ENCODE measurements at places on chromosomes 7 and 10. TPM values are rescaled to one million over a fixed set of nuclear protein-coding genes. Genes with fewer than 3 reads are reported as not detected.

GRCh38 chr10:31884386-31884785 is 44.2 kb downstream of the ARHGAP12 start:
- H3K27ac ChIP-seq = no peak overlapping the region
- H3K27me3 ChIP-seq = no peaks in the 10 kb centered on the region
- DNase-seq = no peak
- H3K36me3 ChIP-seq = no peaks in the 10 kb centered on the region

- no peaks in the 10 kb centered on the region for H3K27me3 ChIP-seq
- DNase-seq = no peak
- no peak overlapping the region for H3K27ac ChIP-seq
- no peak overlapping the region for H3K4me3 ChIP-seq
- H3K4me1 ChIP-seq = no peaks in the 10 kb centered on the region
- no peaks in the 10 kb centered on the region for H3K36me3 ChIP-seq
These were observed 133.7 kb upstream of the SEMA3E start for GRCh38 chr7:83782628-83783027.

- peak overlapping the region; percentile 44 for H3K4me3 ChIP-seq
- no peaks in the 10 kb centered on the region for H3K27me3 ChIP-seq
- peak; percentile 54 for DNase-seq
- H3K27ac ChIP-seq = peak overlapping the region; percentile 79
These were observed 621 bp upstream of the FAM13C start for GRCh38 chr10:59362959-59363381.

GRCh38 chr10:29482591-29483431 is 152.0 kb downstream of the SVIL start:
- H3K4me1 ChIP-seq = no peaks in the 10 kb centered on the region
- no peak overlapping the region for H3K27ac ChIP-seq
- no peak overlapping the region for H3K4me3 ChIP-seq
- no peak for DNase-seq

GRCh38 chr10:89248990-89249389 is 2.6 kb downstream of the LIPA start:
- no peak overlapping the region for H3K27ac ChIP-seq
- H3K27me3 ChIP-seq = no peaks in the 10 kb centered on the region
- no peaks in the 10 kb centered on the region for H3K36me3 ChIP-seq

- H3K36me3 ChIP-seq = no peaks in the 10 kb centered on the region
- H3K27me3 ChIP-seq = no peaks in the 10 kb centered on the region
- H3K4me3 ChIP-seq = no peak overlapping the region
- H3K4me1 ChIP-seq = peaks cover 10% of the 10 kb centered on the region
- no peak for DNase-seq
These were observed 82.3 kb downstream of the DAGLB start for GRCh38 chr7:6365451-6365850.

GRCh38 chr10:71772832-71773220 is 494 bp downstream of the VSIR start:
- H3K4me3 ChIP-seq = peak overlapping the region; percentile 68
- H3K36me3 ChIP-seq = peaks cover 11% of the 10 kb centered on the region
- peaks cover 28% of the 10 kb centered on the region for H3K4me1 ChIP-seq
- H3K27ac ChIP-seq = peak overlapping the region; percentile 92
- H3K27me3 ChIP-seq = no peaks in the 10 kb centered on the region

- H3K27ac ChIP-seq = no peak overlapping the region
- no peaks in the 10 kb centered on the region for H3K4me1 ChIP-seq
- no peaks in the 10 kb centered on the region for H3K27me3 ChIP-seq
- no peak for DNase-seq
- no peaks in the 10 kb centered on the region for H3K36me3 ChIP-seq
- H3K4me3 ChIP-seq = no peak overlapping the region
These were observed 152.0 kb downstream of the ZNF22 start for GRCh38 chr10:45152726-45153125.

- H3K4me3 ChIP-seq = peak overlapping the region; percentile 33
- no peaks in the 10 kb centered on the region for H3K36me3 ChIP-seq
- peaks cover 19% of the 10 kb centered on the region for H3K4me1 ChIP-seq
These were observed 701 bp upstream of the GBX1 start for GRCh38 chr7:151168003-151168786.

GRCh38 chr10:74234569-74234968 is 83.5 kb downstream of the ADK start:
- DNase-seq = no peak
- H3K27me3 ChIP-seq = no peaks in the 10 kb centered on the region
- no peak overlapping the region for H3K4me3 ChIP-seq
- H3K27ac ChIP-seq = no peak overlapping the region
- H3K4me1 ChIP-seq = peaks cover 21% of the 10 kb centered on the region

DNA sequence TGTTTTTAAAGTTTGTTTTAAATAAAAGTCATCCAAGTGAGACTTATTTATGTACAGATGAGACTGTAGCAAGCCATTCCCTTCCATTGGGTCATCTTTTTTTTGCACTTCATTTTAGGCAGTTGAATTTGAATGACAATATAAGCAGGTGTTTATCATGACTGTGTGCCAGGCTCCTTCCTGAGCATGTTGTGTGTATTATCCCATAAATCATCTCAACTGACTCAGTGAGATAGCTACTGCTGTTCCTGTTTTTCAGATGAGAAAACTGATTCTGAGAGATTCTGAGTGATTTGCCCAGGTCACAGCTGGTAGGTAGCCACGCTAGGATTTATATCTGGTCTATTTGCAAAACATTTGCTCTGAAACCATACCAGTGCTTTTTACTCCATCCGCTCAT is 11.7 kb downstream of the TMEM254 start:
- H3K27me3 ChIP-seq = no peaks in the 10 kb centered on the region
- no peak for DNase-seq
- no peaks in the 10 kb centered on the region for H3K36me3 ChIP-seq
- no peak overlapping the region for H3K4me3 ChIP-seq
- H3K4me1 ChIP-seq = no peaks in the 10 kb centered on the region

GRCh38 chr7:37311355-37311754 is 137.3 kb downstream of the ELMO1 start:
- H3K27me3 ChIP-seq = no peaks in the 10 kb centered on the region
- no peaks in the 10 kb centered on the region for H3K36me3 ChIP-seq
- peak overlapping the region; percentile 29 for H3K27ac ChIP-seq
- H3K4me3 ChIP-seq = no peak overlapping the region

DNA sequence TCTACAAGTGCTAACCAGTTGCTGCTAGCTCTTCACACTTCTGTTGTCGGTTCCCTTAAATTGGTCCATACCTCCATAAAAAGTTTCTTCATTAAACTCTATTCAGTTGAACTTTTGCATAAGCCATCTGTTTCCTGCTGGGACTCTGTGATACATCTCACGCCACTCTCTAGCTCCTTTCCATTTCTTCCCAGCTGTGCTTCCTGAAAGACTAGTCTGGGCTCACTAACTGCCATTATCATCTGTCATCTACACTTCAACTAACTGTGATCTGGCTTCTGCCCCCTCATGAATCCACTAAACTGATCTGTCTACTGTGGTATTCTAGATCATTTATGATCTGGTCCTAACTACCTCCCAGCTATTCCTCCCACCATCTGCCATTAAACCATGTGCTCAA is 78.3 kb downstream of the ELAPOR2 start:
- no peaks in the 10 kb centered on the region for H3K27me3 ChIP-seq
- no peak overlapping the region for H3K27ac ChIP-seq

- peak overlapping the region; percentile 31 for H3K4me3 ChIP-seq
- no peaks in the 10 kb centered on the region for H3K36me3 ChIP-seq
- H3K27me3 ChIP-seq = no peaks in the 10 kb centered on the region
- H3K27ac ChIP-seq = peak overlapping the region; percentile 96
- peaks cover 39% of the 10 kb centered on the region for H3K4me1 ChIP-seq
These were observed 651 bp upstream of the SKAP2 start for GRCh38 chr7:26865094-26865388.

GRCh38 chr10:48464871-48465736 is 139.8 kb downstream of the ARHGAP22 start:
- H3K4me1 ChIP-seq = no peaks in the 10 kb centered on the region
- H3K27me3 ChIP-seq = peaks cover 5% of the 10 kb centered on the region
- no peak overlapping the region for H3K27ac ChIP-seq
- H3K36me3 ChIP-seq = no peaks in the 10 kb centered on the region
- no peak for DNase-seq

GRCh38 chr7:116242759-116243158 is 32.4 kb downstream of the TES start:
- no peak overlapping the region for H3K4me3 ChIP-seq
- no peaks in the 10 kb centered on the region for H3K27me3 ChIP-seq
- H3K36me3 ChIP-seq = no peaks in the 10 kb centered on the region
- no peak overlapping the region for H3K27ac ChIP-seq

- no peak overlapping the region for H3K4me3 ChIP-seq
- no peaks in the 10 kb centered on the region for H3K27me3 ChIP-seq
- no peaks in the 10 kb centered on the region for H3K36me3 ChIP-seq
- no peak overlapping the region for H3K27ac ChIP-seq
- H3K4me1 ChIP-seq = no peaks in the 10 kb centered on the region
- DNase-seq = no peak
These were observed 264.0 kb upstream of the NEBL start for GRCh38 chr10:21161090-21161625.

- no peaks in the 10 kb centered on the region for H3K27me3 ChIP-seq
- no peak for DNase-seq
- no peaks in the 10 kb centered on the region for H3K36me3 ChIP-seq
- no peak overlapping the region for H3K27ac ChIP-seq
These were observed 75.1 kb downstream of the SHOC2 start for GRCh38 chr10:110994406-110995086.

DNA sequence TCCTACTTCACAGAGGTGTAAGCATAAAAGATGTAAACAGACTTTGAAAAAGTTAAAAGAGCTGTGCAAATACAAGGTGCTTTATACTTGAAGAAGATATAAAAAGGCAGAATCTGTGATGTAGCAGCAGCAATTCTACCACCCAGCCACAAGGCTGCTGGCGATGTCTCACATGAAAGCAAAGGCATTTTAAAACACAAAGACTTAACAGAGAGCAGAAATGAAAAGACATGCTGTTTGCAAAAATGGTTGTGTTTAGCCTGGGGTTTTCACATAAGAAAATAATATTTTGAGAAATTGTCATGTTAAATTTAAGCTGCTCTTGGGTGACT is 85.5 kb upstream of the ZNF800 start:
- H3K27me3 ChIP-seq = peaks cover 5% of the 10 kb centered on the region
- no peak overlapping the region for H3K27ac ChIP-seq
- H3K4me3 ChIP-seq = no peak overlapping the region
- no peak for DNase-seq
- no peaks in the 10 kb centered on the region for H3K4me1 ChIP-seq
- H3K36me3 ChIP-seq = no peaks in the 10 kb centered on the region

GRCh38 chr10:52353960-52354394 is 39.9 kb downstream of the DKK1 start:
- no peak for DNase-seq
- H3K27ac ChIP-seq = no peak overlapping the region
- no peak overlapping the region for H3K4me3 ChIP-seq
- no peaks in the 10 kb centered on the region for H3K4me1 ChIP-seq
- no peaks in the 10 kb centered on the region for H3K27me3 ChIP-seq

DNA sequence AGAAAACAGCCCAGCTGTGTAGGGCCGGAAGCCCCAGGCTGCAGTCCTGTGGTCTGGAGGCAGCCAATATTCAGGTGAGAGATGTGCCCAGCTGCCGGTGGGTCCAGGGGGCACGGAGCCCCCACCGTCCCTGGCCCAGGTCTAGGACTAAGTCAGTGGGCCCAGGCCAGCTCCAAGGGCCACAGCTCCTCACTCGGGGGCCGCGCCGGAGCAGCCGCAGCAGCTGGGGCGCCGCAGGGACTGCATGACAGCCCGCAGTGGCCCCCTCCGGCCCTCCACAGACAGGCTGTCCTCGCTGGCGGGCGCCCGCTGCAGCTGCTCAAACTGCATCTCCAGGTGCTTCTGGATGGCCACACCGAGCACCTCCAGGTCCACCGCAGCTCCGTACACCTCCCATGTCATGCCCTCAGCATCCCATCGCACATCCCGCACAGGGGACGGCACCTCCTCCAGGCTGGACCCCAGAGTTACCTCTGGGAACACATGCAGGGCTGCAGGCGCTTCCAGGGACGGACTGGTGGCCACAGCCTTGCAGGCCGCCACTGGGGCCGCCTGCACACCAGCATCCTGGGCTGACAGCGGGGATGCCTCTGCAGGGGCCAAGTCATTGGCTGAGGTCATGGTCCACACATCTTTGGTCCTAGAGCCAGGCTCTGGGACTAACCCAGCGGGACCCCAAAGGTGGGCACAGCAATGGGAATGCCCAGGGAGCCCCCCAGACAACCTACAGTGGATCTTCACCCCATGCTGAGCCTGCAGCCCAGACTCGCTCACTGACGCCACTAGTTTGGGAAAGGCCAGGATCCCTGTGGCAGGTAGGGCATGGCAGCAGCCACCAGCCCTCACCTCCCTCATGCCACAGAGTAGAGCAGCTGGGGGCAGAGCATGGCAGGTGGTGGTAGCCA is 7.0 kb downstream of the GPRIN2 start:
- peak; percentile 86 for DNase-seq
- no peak overlapping the region for H3K27ac ChIP-seq
- H3K4me1 ChIP-seq = no peaks in the 10 kb centered on the region
- H3K4me3 ChIP-seq = no peak overlapping the region
- H3K36me3 ChIP-seq = no peaks in the 10 kb centered on the region

DNA sequence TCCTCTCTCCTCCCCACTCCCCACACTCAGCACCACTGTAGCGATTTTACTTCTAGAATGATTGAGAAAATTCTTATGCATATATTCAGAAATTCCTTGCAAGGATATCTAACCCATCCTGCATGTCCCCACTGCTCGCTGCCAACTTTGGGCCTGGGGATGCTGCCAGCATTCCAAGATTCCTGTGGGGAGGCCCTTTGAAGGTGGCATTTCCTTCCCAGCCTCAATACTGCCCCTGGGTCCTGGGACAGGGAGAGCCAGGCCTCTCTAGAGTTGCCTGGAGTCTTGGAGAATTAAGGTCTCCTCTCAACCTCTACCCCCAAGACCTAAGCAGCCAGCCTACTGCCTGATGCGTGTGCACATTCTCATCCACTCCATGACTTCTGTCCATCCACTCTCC is 303.5 kb downstream of the NEBL start:
- no peak overlapping the region for H3K27ac ChIP-seq
- no peaks in the 10 kb centered on the region for H3K36me3 ChIP-seq
- H3K4me3 ChIP-seq = no peak overlapping the region

DNA sequence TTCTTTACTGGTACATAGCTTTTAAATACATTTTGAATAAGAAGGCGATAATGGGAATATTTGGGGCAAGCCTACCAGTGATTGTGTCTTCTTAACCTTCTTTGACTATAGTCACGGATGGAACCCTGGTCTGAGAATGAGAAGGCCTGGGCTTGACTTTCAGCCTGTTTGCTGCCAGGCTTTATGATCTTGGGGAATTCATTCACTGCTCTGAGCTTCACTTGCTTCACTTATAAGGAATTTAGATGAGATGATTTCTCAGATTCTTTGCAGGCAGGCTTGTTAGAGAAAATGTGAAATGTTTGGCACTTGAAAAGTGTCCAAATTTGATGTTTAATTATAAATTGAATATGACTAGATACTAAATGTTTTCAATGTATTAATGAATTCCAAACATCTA is 42.5 kb downstream of the NUP205 start:
- DNase-seq = no peak
- H3K36me3 ChIP-seq = no peaks in the 10 kb centered on the region
- H3K27ac ChIP-seq = no peak overlapping the region
- no peaks in the 10 kb centered on the region for H3K27me3 ChIP-seq

GRCh38 chr7:78398081-78398480 is 599.5 kb downstream of the PHTF2 start:
- DNase-seq = no peak
- H3K36me3 ChIP-seq = no peaks in the 10 kb centered on the region
- no peaks in the 10 kb centered on the region for H3K27me3 ChIP-seq
- H3K4me3 ChIP-seq = no peak overlapping the region
- no peak overlapping the region for H3K27ac ChIP-seq

The TEX36 gene
- 0.26 TPM for total RNA-seq

The WDR11 gene
- 47.8 TPM for total RNA-seq

The GNGT1 gene
- total RNA-seq = not detected

The GRID1 gene
- 2.6 TPM for total RNA-seq

The SEMA3D gene
- 5.5 TPM for total RNA-seq

The FAM25A gene
- not detected for total RNA-seq

The MALRD1 gene
- total RNA-seq = 12.3 TPM

The SLC25A40 gene
- total RNA-seq = 23.1 TPM

The RBM20 gene
- total RNA-seq = 0.65 TPM
